ENCODE measurements at places on chromosomes 11 and 22.

- DNase-seq: peak; percentile 27
Observed at GRCh38 chr11:43944761-43945311, 2.4 kb downstream of the C11orf96 start.

DNA sequence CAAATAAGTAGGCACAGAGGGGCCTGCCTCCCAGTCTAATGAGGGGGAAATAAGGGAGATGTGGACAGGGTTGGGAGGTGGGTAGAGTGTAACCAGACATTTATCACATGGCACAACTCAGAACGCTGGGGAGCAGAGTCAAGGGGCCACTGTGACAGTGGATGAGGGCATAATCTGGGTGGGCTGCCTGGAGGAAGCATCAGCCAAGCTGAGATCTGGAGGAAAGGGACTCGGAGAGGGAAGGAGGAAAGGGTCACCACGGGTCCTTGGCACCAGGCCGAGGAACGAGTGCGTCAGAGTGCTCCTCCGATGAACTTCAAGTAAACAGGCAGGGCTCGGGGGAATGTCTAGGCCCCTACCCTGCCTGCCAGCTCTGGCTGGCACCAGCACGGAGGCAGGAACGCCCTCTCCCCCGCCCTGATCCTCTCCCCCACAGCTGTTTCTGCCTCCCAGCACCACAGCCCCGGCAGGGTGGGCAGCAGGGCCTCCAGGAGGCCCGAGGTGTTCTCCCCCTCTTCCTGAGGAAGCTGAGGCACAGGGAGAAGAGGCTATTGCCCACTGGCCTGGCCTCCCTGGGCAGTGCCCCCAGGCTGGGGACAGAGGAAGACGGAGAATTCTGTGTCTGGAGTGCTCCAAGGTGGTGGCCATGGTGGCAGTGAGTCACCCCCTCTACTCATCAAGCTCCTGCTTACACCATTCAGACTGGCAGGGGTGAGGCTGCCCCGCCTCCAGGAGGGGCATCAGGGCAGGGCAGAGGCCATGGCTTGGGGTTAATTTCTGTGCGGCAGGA lies 4.2 kb downstream of the ALDH3B1 start:
- DNase-seq: peak; percentile 87

GRCh38 chr22:43110444-43110926 lies at the start of gene BIK:
TSS of gene BIK (plus strand) at chr22:43110750. CDS start at chr22:43124023, 13,273 bp downstream.
- DNase-seq: no peak

- no peak for DNase-seq
Observed at GRCh38 chr11:66663741-66664296, 13.9 kb downstream of the RBM4B start.

- no peak for DNase-seq
Observed at GRCh38 chr22:44363980-44364750, 51.4 kb upstream of the SHISAL1 start.

DNA sequence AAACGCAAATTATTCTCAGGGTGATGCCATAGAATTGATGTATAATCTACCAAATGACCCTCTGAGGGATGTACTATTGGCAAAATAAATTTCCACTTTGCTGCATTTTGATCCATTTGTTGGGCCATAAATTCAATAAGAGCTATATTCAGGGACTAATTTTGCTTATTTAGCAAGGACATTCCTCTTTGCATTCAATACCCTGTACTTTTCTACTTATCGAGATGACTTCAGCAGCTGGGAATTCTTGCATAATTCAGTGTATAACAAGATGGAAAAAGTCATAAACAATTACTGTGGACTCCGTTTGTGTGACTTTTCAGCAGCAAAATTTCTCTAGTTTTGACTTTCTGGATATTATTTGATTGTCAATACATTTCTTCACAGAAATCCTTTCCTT lies 744.7 kb upstream of the CCDC179 start:
- peak; percentile 70 for DNase-seq

DNA sequence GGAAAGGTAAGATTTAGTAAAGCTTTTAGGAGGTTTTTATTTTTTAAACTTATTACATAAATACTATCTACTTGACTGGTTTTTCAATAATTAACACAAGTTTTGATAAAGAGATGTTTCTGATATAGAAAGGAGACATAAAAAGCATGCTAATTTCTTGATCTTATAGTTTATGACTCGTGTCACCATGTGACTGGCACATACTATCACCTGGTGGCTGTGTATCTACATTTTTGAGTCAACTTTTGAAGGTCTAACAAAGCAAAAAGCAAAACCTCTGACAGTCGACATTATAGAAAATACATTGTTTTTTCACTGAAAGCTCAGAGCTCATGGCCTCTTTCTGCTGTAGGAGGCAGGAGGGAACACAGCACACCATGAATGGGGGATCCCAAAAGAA lies 810 bp downstream of the ACRV1 start:
- DNase-seq: no peak

DNA sequence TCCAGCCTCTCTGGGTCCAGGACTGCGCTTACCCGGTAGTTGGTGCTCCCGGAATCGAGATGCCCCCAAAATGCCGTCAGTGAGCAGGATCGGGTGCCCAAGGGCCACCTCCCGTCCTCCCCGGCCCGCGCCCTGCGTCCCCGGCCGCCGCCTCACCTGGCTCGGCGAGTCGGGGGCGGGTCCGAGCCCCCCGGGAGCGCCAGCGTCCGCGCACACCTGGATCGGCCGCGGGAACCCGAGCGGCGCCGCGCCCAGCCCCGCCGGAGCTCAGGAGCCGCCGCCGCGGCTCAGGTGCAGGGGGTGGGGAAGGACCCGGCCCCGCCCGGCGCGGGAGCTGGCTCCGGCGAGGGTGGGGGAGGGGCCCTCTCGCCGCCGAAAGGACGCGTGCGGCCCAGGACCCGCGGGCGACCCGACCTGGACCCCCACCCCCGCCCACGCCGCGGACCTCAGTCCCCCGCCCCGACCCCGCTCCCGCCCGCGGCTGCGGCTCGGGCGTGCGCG lies at the start of gene SHANK2:
SHANK2 (minus strand) TSS at position 309 of the 501 bp plus-strand sequence. CDS start 105,251 bp downstream, outside the sequence.
- no peak for DNase-seq

GRCh38 chr22:49547751-49548239 lies 279.9 kb downstream of the BRD1 start:
- no peak for DNase-seq

DNA sequence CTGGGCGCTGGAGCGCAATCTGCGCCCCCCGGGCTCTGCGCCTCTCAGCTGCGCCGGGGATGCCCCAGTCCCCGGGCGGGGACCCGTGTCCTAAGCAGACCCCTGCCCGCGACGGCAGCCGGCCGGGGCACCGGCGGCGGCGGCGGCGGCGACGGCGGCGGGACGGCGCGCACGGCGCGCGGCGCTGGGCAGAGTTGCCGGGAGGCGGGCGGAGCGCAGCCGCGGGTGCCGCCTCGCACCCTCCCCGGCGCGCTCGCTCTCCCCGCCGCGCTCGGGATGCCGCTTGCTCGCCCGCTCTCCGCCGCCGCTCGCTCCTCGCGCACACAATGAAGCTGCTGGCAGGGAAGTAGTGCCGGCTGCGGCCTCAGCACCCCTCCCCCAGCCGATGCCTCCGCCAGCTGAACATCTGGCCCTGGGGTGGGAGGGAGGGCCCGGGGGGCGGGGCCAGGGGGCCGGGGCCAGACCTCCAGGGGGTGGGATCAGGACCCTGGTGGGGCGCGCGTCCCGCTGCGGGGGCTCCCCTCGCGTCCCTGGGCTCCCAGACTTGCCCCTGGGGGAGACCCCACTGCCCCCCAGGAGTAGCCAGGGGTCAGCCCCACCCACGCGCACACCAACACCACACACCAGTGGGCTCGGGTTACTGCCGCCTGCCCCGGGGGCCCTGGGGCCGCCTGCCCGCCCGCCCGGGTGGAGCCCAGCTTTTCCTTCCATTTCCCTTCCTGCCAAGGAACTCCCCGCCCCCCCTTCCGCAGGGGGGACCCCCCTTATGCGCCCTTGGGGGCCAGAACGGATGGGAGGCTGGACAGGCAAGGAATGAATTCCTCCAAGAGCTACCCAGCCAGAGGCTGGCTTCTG lies at the start of gene RCOR2:
RCOR2 (minus strand) TSS at position 328 of the 855 bp plus-strand sequence. CDS start 708 bp downstream, outside the sequence.
- DNase-seq: peak; percentile 80

GRCh38 chr11:10209326-10209725 lies 84.7 kb downstream of the SBF2 start:
- no peak for DNase-seq

- DNase-seq: no peak
Observed at GRCh38 chr22:46573781-46574437, 36.5 kb upstream of the CELSR1 start.

GRCh38 chr11:8100158-8100557 lies 19.1 kb downstream of the TUB start:
- DNase-seq: no peak

GRCh38 chr11:20015529-20016427 lies 144.5 kb downstream of the DBX1 start:
- no peak for DNase-seq

- no peak for DNase-seq
Observed at GRCh38 chr11:134374891-134375550, 37.0 kb downstream of the B3GAT1 start.

- no peak for DNase-seq
Observed at GRCh38 chr11:21472261-21472660, 720.6 kb upstream of the ANO5 start.

DNA sequence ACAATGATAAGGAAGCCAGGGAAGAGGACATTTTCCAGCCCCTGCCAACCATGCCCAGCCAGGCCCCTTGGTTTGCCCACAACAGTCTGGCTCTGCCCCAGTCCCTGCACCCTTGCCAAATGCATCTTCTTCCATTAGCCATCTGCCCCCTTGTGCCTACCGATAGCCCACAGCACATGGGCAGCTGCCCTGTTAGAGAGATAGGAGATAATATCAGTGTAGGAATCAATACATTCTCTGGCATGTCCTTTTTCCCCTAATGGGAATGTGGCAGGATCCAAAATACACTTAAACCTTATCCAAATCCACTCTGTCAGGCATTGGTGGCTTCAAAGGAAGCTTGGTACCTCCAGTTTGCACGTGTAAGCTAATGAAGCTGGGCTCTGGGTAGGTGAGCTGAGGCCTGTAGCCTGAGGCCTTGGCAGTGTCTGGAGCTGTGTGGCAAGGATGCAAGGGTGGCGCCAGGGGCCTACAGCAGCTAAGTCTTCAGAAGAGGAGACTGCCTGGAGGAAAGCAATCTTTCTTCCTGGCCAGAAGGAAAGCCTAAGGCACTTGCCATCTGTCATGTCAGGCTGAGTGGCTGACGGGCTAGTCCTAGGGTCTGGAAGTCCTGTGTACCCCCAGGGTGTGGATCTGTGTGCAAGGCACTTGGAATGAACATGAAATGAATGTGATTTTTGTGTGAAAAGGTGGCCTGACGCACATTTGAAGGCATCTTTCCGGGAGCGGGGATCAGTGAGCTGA lies 164.2 kb upstream of the TBCEL start:
- DNase-seq: no peak

GRCh38 chr11:8777907-8778767 lies 95.5 kb downstream of the RPL27A start:
- peak; percentile 71 for DNase-seq

- peak; percentile 77 for DNase-seq
Observed at GRCh38 chr11:128052912-128053641, 534.3 kb downstream of the ETS1 start.

- no peak for DNase-seq
Observed at GRCh38 chr11:14854057-14854456, 38.0 kb downstream of the CYP2R1 start.

- DNase-seq: no peak
Observed at GRCh38 chr11:120908461-120909181, 115.3 kb upstream of the TBCEL start.

- DNase-seq: no peak
Observed at GRCh38 chr11:61799665-61800284, 7.1 kb downstream of the FEN1 start.

Data from IMR-90 (cell line).